ENCODE measurements at places on chromosomes 16 and 17. TPM values are rescaled to one million over a fixed set of nuclear protein-coding genes. Genes with fewer than 3 reads are reported as not detected.

Gene VAT1L
- 18.7 TPM for total RNA-seq

Gene PIGS
- 47.4 TPM for total RNA-seq

Gene OTOA
- under 0.01 TPM for total RNA-seq

Gene TLCD3A
- 25.5 TPM for total RNA-seq

Gene EPX
- total RNA-seq = not detected

All from uterine smooth muscle cell (primary cell).